Activated naive CD4-positive, alpha-beta T cell (primary cell): ENCODE measurements at places on chromosomes 11 and 22.

DNA sequence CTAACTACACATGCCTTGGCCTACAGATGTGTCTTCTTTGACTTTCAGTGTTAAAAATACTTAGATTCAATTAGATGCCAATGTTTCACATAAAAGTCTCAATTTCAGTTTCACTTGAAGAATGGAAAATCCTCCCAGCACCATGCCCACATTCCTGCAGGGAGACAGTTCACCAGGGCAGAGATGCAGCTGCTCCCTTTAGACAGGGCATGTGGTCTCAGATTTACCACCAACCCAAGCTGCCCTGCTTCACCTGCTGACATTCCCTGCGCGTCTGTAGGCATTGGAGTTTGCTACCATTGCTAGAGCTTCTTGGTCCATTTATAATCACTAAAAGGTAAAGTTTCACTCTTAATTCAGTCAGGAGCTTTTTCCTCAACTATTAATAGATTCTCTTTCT lies 113.9 kb downstream of the ARFGAP2 start:
- DNase-seq = no peak

GRCh38 chr11:65058419-65059054 lies at the start of gene NAALADL1:
NAALADL1 (minus strand) TSS chr11:65058553; CDS start chr11:65058521, 32 bp downstream.
- no peak for DNase-seq

DNA sequence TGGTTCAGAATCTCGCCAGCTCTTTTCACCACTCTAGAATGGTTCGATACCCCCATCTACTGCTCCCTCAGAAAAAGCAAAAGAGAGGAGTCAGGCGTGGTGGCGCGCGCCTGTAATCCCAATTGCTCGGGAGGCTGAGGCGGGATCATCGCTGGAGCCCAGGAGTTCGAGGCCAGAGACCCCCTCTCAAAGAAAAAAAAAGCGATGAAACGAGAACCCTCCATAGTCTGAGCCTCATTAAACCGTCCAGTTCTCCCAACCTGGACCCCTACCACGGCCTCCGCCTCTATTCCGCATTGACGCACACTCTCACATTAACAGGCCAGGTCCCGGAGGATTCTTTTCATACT lies 439 bp downstream of the SPA17 start:
- DNase-seq = no peak

- no peak for DNase-seq
Measured at GRCh38 chr22:29147331-29147899, 58.3 kb upstream of the EMID1 start.

DNA sequence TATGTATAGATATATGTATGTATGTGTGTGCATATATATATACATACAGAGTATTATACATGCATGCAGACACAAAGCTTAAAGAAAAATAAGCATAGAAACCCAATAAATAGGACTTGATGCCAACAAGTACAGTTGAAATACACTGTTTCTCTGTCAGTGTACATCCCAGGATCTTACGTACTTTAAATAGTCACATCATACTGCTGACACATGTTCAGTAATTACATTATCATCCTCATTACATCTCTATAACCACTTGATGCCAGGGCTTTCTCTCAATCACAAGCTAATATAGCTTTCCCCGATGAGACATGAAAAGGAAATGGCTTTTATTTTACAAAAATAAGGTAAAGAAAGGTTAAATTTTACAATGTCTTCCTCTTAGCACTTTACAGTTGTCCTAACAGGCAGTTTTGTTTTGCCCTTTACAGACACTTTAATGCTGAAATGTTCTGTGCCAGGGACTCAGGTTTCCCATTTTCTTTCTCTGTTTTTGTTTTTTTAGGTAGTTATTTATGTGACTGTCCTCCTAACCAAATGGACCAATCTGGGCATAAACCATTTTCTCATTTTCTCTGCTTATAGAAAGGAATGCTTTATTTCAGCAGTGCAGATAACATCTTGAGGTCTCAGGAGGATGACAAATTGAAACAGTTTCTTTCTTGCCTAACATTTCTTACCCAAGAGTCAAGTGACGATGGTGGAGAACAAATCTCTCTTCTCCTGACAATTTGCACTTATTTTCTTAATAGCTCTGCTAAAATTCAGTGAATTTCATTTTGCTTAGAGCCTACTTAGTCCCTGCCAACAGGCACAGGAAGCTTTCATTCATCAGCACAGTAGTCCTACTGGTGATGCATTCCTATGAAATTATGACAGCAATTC lies 350.2 kb downstream of the TTC28 start:
- no peak for DNase-seq

DNA sequence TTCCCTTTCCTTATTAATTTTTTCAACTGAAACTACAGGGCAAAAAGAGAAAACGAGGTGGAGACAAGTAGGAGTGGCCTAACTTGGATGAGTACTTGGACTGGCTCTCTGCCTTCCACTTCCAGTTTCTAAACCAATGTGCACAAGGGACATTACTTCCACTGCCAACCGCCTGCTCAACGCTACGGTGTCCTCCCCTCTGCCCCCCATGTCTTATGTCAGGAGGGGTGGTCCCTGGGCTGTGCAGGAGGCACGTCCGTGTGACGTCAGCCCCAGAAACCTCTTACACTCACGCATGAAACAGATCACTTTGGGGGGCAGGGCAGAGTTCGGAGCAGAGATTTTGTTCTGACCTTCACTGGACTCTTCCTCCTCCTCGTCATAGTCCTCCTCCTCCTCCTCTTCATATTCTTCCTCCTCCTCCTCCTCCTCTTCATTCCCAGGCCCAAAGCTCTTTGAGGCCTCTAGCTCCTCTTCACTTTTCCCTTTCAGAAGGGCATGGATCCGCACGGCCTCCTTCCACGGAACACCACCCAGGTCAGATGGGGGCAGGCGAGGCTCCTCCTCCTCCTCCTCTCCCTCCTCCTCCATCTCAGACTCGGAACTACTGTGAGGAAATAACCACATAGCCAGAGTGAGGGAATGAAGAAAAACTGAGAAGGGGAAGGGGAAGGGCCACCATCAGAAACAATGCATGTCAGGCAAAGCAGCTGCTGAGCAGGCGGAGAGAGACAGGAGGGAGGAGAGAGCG lies 57.4 kb upstream of the BID start:
- DNase-seq = no peak
